ENCODE measurements at places on chromosomes 7 and 10. TPM values are rescaled to one million over a fixed set of nuclear protein-coding genes. Genes with fewer than 3 reads are reported as not detected.

The ZNF722 gene
- not detected for total RNA-seq

The PON1 gene
- not detected for total RNA-seq

The OR9A2 gene
- total RNA-seq, result not detected

The STK31 gene
- total RNA-seq, result not detected
